NCI-H2081 (cell line): ENCODE measurements at places on chromosomes 4 and X.

- no peak for DNase-seq
Measured at GRCh38 chr4:146959692-146960091, 14.0 kb upstream of the TTC29 start.

- DNase-seq: no peak
Measured at GRCh38 chrX:52034211-52034610, 34.8 kb downstream of the MAGED4B start.

GRCh38 chrX:121161501-121161933 is 114.1 kb downstream of the GLUD2 start:
- DNase-seq: no peak

GRCh38 chr4:151640381-151640780 is 120.4 kb downstream of the GATB start:
- no peak for DNase-seq

- DNase-seq: no peak
Measured at GRCh38 chr4:42643685-42644084, 13.2 kb downstream of the ATP8A1 start.

- DNase-seq: no peak
Measured at GRCh38 chr4:150130933-150131332, 52.7 kb downstream of the DCLK2 start.

DNA sequence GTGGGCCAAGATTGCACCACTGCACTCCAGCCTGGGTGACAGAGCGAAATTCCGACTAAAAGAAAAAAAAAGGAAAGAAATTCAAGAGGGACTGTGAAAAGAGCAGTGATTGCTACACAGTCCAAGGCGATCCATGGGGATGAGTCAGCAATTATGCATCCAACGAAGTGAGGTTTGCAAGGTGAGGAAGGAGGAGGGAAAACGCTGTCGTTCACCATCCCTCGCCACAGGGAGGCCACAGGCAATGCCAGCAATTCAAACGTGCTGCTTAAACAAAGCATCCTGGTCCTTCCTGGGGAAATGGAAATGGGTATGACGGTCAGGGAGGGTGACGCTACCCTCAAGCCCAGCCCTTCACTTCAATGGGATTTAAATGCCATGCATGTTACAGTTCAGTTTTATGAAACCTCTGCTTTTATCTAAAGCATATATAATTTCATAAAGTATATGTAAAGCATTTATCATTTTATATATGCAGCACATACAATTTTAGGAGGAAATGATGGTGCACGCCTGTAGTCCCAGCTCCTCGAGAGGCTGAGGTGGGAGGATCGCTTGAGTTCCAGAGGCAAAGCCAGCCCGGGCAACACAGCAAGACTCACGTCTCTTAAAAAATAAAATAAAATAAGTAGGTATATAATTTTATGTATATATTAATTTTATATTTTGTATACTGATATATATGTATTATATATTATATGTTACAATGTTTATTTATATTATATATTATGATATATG is 108.7 kb downstream of the DHRSX start:
- DNase-seq: no peak

DNA sequence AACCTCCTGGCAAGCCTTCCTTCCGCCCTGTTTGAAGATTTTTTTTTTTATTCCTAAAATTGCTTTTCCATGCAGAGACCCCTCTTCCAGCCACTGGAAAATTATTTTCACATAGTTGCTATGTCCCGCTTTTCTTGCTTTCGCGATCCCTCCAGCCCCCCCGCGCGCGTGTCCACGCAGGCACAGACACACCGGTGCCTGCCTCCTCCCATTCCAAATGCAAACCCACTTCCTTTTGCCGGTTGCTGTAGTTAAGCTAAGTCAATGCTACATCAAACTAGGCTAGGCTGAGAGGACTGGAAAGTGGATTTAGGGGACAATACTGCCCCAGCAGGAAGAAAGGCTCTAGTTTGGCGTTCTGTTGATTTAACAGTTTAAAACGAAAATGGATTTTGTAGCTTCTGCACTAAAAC is 111.0 kb downstream of the DHX15 start:
- peak; percentile 66 for DNase-seq

- DNase-seq: no peak
Measured at GRCh38 chrX:53116101-53116500, 22.2 kb downstream of the KANTR start.

DNA sequence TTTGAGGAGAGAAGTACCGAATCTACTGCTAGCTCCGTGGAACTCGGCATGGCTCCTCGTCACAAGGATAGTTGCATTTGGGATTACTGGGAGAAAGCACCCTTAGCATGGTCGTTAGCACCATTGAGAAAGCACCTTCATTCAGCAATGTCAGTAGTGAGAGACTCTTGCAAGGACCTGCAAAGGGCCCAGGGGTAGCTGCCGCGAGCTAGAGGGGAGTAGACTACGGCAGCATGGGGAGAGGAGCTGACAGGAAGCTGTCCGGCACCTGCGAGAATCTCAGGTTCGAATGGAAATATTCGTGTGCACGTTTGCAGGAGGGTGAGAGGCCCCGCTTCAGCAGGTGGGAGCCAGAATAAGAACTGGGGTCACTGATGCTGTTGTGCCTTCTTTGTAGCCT is 20.2 kb downstream of the TLR10 start:
- no peak for DNase-seq

DNA sequence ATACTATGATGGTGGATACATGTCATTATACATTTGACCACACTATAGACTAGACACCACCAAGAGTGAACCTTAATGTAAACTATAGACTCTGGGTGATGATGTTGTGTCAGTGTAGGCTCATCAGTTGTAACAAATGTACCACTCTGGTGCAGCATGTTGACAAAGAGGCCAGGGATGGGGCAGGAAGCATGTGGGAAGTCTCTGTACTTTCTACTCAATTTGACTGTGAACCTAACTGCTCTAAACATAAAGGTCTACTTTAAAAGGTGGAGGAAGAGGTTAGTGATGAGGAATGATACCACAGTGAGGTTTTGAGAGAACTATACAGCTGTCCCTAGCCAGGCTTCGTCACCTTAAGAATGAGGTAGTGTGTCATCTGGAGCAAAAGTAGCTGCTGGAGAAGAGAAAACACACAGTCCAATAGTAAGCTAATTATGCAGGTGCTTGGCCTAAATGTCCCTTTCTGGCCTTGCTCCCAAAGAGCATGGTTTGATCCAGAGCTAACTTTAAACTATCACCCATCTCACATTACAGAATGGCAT is 38.4 kb downstream of the GRSF1 start:
- DNase-seq: peak; percentile 0

DNA sequence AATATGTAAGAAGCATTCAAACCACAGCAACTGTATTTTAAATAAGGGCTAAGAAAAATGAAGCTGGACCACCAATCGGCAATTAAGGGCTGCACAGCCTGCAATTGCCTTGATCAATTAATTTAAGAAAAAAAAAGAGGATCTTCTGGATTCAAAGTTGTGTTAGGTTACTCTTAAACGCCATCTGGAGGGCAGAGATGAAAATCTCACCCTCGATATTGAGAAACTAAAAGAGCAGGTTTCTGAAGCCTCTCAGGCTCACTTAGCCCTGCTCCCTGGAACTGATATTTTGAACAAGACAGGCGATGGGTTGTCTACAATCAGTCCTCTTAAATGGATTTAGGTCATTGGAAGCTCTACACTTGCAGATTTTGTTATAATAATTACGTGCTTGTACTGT is 579.4 kb downstream of the GRXCR1 start:
- no peak for DNase-seq

- DNase-seq: no peak
Measured at GRCh38 chr4:141002323-141002805, 130.9 kb downstream of the RNF150 start.

- DNase-seq: no peak
Measured at GRCh38 chrX:114252186-114252585, 331.7 kb upstream of the HTR2C start.

DNA sequence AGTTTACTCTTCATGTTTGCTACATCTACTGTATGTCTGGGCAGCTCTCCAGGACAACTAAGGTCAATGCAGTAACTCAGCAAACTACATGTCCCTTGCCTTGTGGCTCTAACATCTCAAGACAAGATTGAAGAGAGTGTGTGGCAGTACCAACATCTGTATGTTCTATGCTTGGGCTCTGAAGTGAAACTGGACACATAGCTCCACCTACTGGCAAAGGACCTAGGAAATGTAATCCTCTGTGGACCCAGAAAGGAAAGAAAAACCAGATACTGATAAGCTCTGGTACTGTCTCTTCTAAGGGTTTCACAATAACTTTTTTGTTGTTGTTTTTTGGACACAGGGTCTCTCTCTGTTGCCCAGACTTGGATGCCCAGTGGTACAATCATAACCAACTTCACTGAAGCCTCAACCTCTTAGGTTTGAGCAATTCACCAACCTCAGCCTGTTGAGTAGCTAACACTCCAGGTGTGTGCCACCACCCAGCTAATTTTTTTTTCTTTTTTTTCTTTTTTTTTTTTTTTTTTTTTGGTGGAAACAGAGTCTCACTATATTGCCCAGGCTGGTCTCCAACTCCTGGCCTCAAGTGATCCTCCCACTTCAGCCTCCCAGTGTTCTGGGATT is 64.1 kb downstream of the QDPR start:
- DNase-seq: peak; percentile 63

DNA sequence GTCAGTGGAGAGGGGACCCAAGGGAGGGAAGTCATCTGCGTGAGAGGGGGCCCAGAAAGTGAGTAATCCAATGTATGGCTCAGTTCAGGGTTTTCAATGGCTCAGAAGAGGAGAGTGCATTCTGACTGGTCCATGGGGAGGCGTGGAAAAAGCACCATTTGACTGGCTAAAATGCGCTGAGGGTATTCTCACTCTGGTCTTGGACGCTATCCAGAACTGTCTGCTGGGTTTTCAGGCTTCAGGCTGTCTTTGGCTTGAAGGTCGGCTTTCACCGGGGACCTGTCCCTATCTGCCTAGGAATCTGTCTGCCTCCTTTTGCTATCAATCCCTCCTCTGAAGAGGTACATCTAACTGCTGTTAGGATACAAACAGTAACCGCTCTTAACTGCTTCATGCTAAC is 26.4 kb downstream of the EPGN start:
- no peak for DNase-seq

DNA sequence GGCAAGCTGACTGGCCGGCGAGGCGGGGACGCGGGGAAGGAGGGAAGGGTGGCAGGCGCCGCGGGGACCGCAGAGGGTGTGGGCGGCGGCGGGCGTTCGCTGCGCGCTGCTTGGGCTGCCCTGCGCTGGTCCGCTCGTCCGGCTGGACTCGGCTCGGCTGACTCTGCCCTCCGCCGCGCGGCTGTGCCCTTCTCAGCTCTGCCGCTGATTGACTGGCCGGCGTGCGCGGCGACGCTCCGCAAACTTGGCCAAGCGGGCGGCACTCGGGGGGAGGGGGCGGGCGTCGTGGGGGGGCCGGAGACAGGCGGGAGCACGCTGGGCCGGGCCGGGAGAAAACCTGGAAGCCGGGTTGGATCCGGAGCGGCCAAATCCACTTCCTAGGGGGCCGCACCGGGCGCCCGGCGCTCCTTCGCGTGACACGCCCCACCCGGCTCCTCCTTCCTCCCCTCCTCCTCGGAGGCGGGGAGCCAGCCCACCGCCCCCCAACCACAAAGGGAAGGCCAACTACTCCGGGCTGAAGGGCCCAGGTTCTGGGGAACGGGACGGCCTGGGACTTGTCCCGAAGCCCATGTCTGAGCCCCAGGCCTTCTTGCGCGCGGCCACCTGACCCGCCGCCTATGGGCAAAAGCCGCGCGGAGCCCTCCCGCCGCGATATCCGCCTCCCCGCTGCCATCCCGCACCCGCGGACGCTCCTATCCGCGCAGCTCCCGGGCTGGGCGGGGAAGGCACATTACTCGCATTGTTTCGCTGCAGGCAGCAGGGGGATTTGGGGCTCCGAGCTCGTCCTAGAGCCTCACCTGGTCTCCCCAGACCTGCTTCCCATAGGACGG is at the start of gene GPC4:
GPC4 (minus strand) TSS at position 214 of the 830 bp plus-strand sequence. CDS start 524 bp downstream, outside the sequence.
- peak; percentile 9 for DNase-seq

GRCh38 chr4:42237010-42237409 is 84.6 kb upstream of the BEND4 start:
- DNase-seq: no peak

DNA sequence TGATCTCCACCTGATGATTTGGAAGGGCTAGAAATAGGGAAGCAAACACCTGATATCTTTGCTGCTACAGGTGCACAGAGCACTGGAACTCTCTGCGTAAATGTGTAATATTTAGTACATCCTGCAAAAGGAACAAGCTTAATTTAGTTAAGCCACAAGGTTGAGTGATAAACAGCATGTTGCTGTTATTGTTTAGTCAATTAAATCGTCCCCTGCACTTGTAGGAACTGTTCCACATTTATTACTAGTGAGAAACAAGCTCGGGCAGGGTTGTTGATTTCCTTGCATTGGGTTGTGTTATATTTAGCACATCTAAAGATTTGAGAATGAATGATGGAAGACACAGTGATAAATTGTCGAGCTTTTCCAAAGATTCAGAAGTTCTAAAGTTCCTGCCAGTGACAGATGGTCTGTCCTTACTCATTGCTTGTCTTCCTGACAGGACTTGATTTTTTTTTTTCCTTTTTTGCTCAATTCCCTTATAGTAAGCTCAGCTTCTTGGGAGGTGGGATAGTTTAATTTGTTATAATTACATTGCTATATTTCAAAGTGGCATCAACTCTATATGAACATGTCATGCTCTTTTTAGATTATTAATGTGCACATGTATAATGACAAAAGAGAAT is 627.0 kb upstream of the ATOH1 start:
- DNase-seq: no peak

- no peak for DNase-seq
Measured at GRCh38 chrX:21766101-21766500, 8.2 kb upstream of the SMPX start.

DNA sequence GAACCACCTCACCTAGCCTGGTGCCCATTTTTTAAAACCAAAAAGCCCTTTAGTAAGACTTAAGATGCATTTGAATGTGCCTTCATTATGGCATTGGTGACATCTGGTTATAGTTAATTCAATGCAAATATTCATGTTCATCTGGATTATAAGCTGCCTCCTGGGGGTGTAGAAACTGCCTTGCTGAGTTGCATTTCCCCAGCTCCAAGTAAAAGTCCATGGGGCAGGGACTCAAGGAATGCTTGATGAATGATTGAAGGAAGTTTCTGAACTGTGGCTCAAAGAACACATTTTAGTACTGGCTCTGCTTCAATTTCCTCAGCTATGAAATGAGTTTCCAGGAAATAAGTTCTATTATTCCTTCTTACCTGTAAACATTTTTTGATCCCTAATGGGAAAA is 18.5 kb upstream of the RBM47 start:
- DNase-seq: no peak
